ENCODE measurements at places on chromosomes 1 and 21.

DNA sequence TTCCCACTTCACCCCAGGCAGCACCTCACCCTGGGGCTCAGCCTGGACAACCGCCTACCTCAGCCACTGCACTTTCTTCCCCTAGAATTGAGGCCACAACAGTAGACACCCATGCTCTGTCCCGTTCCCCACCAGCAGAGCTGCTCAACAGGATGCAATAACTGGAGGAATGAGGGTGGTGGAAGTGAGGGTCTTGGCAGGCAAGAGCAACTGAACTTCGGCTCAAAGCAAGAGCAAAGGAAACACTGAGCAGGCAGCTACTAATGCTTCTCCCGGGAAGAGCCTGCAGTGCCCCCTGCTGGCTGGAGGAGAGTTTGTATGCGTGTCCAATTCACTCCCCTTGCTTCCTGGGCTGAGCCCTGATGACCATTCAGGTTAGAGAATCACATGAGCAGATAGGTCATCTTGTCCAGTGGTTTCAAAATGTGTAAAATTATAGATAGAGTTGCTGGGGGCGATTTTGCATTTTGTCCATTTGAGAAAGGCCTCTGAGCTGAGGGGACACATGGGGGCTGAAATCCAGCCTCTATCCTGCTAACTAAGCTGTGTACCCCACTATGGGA is 13.9 kb downstream of the NT5C1A start:
- no peak for DNase-seq

DNA sequence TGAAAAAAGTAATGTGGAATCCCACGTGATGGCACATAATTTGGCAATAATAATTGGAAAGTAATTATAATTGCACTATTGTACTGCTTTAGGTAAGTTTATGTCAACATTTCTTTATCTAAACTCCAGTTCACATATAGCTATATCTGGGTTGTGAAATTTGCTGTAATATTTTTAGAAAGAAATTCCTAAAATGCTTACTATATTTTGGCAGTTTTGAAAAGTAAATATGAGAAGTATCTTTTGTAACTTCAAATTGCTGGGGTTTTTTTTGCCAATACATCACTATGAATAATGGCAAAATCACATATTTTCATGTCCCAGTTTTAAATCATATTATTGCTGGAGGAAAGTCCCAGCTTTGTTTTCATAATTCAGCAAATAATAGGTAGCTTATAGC is 197.5 kb downstream of the PDE4B start:
- DNase-seq, result no peak

DNA sequence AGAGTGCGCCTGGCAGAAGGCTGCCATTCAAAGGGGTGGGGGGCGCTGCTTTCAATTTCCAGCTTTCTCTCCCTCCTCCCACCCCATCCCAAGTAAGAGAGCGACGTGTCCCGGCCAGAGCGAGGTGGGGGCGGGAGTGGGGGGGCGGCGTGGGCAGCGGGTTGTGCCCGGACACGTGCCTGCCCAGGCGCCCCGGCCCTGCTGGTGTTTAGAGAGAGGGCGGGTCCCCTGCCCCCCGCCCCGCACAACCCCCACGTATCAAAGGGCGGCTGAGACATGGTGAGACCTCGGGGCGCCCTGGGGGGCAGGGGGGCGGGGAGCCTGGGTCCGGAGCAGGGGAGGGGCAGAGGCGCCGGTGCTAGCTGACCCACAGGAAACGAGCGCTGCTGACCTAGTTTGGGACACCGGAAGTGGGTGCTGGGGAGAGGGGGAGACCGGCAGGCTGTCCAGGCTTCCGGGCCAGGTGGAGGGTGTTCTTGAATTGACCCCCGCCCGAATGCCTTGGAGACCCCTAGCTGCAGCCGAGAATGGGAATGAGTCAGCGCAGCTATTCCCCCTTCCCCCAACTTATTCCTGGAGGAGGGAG is 1.3 kb downstream of the ZBTB7B start:
- no peak for DNase-seq

- DNase-seq, result no peak
Measured at GRCh38 chr1:56508523-56508983, 70.8 kb downstream of the PLPP3 start.

GRCh38 chr1:229368347-229368746 is 25.5 kb upstream of the CCSAP start:
- no peak for DNase-seq

- DNase-seq, result no peak
Measured at GRCh38 chr1:216193839-216194443, 229.3 kb downstream of the USH2A start.

DNA sequence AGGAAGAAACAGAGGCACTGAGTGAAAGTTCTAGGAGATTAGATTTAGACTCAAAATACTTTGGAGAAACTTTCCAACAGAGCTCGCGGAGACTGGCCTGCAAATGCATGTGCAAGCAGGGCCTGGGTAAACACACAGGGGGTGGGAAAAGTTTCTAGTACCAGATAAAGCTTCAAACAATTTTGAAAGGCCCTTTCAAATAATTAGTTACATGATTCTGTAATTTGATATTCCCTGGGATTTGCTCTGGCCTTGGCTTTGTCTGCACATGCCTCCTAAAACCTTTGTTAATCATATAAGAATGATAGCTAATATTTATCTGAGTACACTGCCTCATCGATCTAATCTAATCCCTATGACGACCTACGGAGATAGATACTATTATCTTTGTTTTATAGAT is 31.3 kb downstream of the VTCN1 start:
- DNase-seq, result no peak

DNA sequence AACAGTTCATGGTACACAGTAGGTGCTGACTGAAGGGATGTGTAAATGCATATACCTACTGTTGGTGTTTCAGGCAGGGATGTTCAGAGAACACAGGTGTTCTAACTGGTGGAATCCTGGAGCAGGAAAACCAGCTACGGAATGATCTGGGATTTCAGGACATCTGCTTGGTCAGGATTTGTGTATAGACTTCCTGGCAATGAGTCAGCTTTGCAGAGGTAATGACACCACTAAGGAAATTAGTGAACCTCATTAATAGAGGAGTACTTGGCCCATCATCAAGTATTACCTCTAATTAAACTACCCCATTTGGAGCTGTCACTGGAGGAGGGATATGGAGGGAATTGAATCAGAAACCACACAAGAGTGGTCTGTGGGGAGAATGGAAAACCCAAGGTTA is 7.3 kb downstream of the MRPL37 start:
- no peak for DNase-seq

DNA sequence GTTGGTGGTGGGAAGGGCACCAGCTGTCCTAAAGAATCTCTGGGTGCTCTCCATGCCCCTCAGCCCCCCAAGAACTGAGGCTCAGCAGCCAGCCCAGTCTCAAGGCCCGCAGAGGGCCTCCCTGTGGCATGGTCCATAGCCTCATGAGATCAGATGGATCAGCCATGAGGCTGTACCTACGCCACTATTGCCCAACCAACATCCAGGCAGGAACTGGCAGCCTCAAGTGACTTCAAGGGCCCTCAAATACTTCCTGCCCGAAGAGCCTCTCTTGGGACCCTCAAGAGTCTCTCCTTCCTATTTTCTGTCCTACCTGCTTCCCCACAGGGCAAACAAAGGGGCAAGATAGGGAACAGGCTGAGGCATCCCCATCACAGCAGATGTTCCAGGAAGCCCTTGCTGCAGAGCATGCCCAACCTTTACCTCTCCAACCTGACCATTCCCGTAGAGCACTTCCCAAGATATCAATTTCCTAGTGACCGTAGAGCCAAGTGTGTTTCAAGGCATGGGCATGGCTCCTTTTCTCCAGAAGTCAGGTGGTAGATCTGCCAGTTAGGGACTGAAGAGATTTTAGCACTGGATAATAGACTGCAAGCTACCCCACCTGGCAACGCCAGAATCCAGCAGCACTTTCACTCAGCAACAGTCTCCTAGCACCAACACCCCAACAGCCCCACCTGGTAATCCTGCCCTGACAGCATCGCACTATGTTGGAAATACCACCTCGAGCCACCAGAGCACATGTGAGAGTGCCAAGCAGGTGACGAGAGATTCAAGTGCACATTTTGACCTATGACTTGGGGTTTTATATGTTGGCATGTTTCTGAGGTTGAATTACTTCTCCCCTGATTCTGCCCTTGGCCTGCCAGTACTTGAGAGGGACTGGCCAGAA is 13.7 kb upstream of the MFSD2A start:
- DNase-seq, result no peak

Measured in omental fat pad (tissue), 4 donors.